ENCODE measurements at places on chromosomes 13 and 19. TPM values are rescaled to one million over a fixed set of nuclear protein-coding genes. Genes with fewer than 3 reads are reported as not detected.

Gene CAMSAP3
- total RNA-seq = 0.89 TPM

Gene IL4I1
- total RNA-seq = 0.76 TPM

- no peak overlapping the region for H3K27ac ChIP-seq
- H3K36me3 ChIP-seq = no peaks in the 10 kb centered on the region
- no peak overlapping the region for H3K4me3 ChIP-seq
- peaks cover 4% of the 10 kb centered on the region for H3K27me3 ChIP-seq
- H3K4me1 ChIP-seq = no peaks in the 10 kb centered on the region
Measured at GRCh38 chr13:44196196-44196751, 177.3 kb upstream of the SERP2 start.

GRCh38 chr19:55173714-55174409, 6.2 kb downstream of the SYT5 start:
- peaks cover 27% of the 10 kb centered on the region for H3K4me1 ChIP-seq
- peak overlapping the region; percentile 75 for H3K27ac ChIP-seq
- DNase-seq = peak; percentile 91
- no peaks in the 10 kb centered on the region for H3K27me3 ChIP-seq
- no peaks in the 10 kb centered on the region for H3K36me3 ChIP-seq
- peak overlapping the region; percentile 60 for H3K4me3 ChIP-seq

- no peaks in the 10 kb centered on the region for H3K27me3 ChIP-seq
- peaks cover 60% of the 10 kb centered on the region for H3K4me1 ChIP-seq
- peak overlapping the region; percentile 64 for H3K4me3 ChIP-seq
- H3K27ac ChIP-seq = peak overlapping the region; percentile 91
Measured at GRCh38 chr19:14381689-14382474, 638 bp downstream of the ADGRE5 start.

GRCh38 chr19:56114051-56114777, 6.9 kb downstream of the ZNF787 start:
- H3K36me3 ChIP-seq = peaks cover 60% of the 10 kb centered on the region
- peaks cover 71% of the 10 kb centered on the region for H3K4me1 ChIP-seq
- no peak for DNase-seq
- H3K27me3 ChIP-seq = no peaks in the 10 kb centered on the region
- H3K4me3 ChIP-seq = no peak overlapping the region
- no peak overlapping the region for H3K27ac ChIP-seq

GRCh38 chr19:35205733-35206323, 22.7 kb downstream of the FAM187B start:
- H3K27me3 ChIP-seq = no peaks in the 10 kb centered on the region
- peaks cover 27% of the 10 kb centered on the region for H3K4me1 ChIP-seq
- H3K36me3 ChIP-seq = no peaks in the 10 kb centered on the region
- DNase-seq = peak; percentile 16
- H3K4me3 ChIP-seq = no peak overlapping the region

GRCh38 chr19:22882797-22883196, 50.7 kb downstream of the ZNF723 start:
- no peaks in the 10 kb centered on the region for H3K4me1 ChIP-seq
- no peaks in the 10 kb centered on the region for H3K36me3 ChIP-seq
- H3K27ac ChIP-seq = no peak overlapping the region
- H3K27me3 ChIP-seq = no peaks in the 10 kb centered on the region
- peak; percentile 10 for DNase-seq
- H3K4me3 ChIP-seq = no peak overlapping the region

Data from K562 (cell line).